ENCODE measurements at places on chromosomes 11 and 22.

DNA sequence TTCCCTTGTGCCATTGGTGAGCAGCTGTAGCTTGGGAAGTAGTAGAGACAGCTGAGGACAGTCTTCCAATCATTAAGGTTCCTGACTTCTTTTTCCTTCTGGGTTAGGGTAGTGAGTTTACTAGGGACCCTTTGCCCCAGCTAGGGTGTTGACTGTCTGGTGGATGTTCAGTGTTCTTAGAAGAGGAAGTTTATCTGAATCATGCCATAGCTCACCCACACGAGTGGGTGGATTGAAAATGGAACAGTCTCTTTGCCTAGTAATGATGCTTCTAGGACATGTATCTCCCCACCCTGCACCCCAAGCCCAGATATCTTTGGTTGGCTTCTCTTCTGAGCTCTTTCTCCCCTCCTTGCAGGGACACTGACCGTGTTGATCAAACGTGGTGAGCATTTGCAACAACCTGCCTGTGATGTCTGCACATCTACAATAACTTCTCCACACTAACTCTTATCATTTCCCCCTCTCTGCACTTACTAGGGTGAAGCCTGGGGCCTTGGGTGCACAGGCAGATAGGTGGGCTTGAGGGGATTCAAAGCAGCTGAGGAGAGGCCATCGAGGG, 57.1 kb upstream of the HORMAD2 start:
- DNase-seq: no peak

DNA sequence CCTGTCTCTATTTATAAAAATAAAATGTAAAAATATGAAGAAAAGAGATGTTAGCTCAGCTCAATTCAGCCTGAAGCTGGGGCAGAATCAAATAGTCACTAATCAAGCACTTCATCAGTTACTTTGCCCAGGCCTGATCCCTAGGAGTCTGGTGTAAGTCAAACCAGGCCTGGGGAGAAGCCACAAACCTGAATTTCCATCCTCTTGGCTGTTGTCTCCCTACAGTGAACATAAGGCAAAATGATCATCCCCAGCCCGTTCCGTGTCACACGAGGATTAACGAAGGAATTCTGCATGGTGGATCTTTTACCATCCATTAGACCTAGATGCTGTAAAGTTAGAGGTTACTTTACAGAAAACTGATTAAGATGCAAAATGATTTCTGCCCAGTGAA, 6.5 kb upstream of the NAALADL1 start:
- no peak for DNase-seq

GRCh38 chr22:45224988-45225731, 15.5 kb downstream of the KIAA0930 start:
- no peak for DNase-seq

- no peak for DNase-seq
Observed at GRCh38 chr22:30863081-30863833, 105.3 kb downstream of the MORC2 start.

DNA sequence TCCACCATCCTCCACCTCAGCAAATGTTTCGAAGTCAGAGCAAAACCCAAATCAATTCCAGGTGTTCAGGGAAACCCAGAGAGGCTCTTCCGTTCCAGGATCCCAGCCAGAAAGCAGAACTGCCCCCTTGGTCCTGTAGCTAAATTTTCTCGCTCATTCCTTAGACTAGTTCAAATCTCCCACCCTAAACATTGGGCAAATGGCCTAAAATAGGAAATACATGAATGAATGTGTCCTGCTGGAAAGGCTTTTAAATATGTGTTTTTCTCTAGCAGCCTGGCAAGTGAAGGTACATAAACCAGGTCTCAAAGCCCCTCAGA, 89.6 kb downstream of the ETS1 start:
- DNase-seq: no peak

GRCh38 chr22:50238755-50239154, 6.1 kb downstream of the TUBGCP6 start:
- DNase-seq: no peak

GRCh38 chr22:34017205-34017604, 96.9 kb upstream of the LARGE1 start:
- no peak for DNase-seq

DNA sequence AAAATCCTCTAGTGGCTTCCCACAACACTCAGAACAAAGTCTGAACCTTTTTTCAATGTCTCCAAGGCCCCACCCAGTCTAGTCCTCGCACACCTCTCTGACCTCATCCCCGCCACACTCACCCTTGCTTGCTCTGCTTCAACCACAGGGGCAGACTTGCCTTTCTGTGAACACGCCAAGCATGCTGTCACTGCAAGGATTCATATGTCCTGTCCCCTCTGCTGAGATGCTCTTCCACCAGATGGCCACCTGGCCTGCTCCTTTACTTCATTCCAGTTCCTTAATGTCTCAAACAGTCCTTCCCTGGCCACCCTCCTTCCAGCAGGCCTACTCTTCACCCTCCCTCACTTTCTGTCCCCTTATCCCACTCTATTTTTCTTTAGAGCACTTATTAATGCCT, 60.6 kb upstream of the ARHGAP20 start:
- DNase-seq: no peak

DNA sequence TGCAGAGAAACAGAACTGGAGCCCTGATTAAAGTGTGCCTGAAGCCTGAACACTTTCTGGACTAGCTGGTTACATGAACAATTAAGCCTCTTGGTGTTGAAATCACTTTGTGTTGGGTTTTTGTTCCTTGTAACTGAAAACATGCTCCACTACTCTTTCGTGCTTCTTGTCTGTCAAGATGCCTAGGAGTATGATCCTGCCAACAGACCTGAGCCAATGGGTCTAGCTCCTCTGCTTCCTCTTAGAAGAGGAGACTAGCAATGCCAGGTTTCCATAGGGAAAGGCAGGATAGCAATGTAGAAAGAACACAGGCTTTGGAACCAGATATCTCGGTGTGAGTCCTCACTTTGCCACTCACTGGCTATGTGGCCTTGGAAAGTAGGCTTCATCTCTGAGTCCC, 40.3 kb downstream of the IRAG1 start:
- DNase-seq: no peak

DNA sequence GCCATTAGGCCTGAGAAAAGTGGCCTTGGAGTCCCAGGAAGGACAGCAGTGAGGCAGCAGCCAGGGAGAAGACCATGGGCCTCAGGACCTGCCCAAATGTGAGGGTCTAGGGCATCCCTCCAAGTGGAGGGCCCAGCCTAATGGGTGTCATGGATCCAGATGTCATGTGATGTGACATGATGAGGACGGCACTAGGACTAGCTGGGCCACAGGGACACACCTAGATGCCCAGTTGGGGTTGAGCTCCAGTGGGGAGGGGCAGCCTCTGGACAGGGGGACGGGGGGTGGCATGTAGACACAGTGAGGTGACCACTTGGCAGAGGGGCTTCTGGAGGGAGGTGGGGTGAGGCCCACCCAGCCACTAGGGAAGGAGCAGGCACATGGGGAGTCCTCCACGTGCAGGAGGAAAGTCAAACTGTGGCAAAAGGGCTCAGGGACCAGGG, 5.4 kb downstream of the SCARF2 start:
- no peak for DNase-seq

GRCh38 chr11:135061166-135061565, 649.1 kb upstream of the B3GAT1 start:
- no peak for DNase-seq

DNA sequence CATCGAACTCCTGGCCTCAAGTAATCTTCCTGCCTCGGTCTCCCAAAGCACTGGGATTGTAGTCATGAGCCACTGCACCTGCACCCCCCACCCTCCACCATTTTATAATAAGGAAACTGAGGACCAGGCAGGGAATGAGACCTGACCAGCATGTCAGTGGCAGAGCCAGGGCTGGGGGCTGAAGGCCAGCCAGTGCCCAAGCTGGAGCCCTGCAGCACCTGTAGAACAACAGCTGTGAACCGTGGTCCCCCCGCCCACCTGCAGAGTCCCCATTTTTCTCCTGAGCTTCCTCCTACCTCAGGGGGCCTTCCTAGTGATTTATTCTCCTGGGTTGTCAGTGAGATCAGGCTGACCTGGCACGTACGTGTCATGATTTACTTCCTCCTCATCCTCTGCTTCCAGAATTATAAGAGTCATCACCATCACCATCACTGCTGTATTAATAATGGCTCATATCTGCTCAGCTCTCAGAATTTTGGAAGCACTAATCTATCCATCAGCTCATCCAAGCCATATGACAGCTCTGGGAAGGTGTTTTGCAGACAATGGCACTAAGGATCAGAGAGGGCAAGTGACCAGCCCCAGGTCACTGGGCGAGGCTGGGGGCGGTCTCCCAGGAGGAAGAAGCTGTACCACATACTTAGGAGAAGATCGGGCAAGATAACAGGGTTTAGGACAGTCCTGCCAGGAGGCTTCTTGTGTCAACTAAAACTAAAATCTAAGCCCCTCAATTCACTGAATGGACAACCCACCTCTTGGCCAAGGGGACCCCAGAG, 5.5 kb upstream of the SLCO2B1 start:
- no peak for DNase-seq

DNA sequence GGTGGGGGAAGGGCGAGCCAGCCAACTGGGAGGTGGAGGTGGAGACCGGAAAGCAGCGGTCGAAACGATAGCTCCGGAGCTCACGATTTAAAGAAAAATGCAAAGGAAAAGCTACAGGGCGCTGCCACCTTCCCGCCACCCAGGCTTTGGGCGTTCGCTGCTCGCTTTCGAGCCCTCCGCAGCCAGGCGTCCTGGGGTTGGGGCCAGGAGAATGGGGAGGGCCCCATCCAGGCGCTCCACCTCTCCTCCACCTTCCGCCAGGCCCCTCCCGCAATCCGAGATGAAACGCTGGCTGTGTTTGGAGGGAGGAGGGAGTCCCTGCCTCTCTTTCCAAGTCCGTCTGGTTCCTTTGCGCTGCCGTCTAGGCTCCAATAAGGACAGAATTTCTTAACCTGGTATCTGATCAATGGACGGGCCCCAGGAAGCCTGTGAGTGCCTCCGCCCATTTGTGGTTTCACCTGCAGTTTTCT, 483 bp upstream of the ABTB2 start:
- DNase-seq: no peak

- DNase-seq: no peak
Observed at GRCh38 chr11:4551346-4551979, 6.5 kb downstream of the OR52M1 start.

DNA sequence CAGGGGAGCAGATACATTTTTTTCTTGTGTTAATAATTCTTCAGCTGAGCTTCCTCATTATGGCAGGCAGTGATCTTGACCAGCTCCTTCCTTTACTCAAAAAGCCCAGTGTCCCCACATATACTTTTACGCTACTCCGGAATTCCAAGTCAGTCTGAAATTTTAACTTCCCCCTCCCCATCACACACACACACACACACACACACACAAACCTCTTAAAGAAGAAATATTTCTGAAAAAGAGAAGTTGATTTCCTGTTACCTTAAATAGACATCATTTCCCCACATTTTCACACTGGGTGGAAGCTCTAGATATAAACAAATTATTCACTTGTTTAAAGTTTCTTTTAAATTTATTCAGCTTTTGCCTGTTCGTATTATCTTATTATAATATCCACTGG, 113.9 kb downstream of the DBX1 start:
- DNase-seq: no peak

GRCh38 chr22:31173386-31174145, 13.6 kb downstream of the RNF185 start:
- DNase-seq: no peak

DNA sequence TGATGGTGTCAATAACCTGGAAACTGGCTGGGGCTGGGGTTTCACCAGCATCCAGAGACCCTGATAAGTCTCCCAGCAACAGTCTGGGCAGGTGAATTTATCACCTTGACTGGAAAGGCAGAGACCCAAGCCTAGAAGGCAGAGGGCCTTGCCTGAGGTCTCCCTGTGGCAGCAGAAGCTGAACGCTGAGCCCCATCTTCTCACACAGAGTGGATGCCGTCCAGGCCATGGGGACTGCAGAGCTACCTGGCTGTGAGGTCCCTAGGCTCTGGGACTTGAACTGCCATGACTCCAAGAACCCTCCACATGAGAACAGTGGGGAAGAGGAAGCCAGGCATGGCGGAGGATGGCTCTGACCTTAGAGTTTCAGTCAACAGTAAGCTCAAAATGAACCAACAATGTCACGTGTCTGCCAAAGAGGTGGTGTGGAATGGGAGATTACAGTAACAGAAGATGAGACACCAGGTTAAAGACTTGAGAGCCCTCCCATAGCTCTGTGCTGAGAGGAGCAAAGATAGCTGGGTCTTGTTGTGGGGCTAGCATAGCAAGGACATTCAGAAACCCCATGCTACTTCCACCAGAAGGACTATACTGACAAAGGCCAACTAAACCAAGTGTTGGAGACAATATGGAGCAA, 79.1 kb upstream of the LINC01488 start:
- no peak for DNase-seq

DNA sequence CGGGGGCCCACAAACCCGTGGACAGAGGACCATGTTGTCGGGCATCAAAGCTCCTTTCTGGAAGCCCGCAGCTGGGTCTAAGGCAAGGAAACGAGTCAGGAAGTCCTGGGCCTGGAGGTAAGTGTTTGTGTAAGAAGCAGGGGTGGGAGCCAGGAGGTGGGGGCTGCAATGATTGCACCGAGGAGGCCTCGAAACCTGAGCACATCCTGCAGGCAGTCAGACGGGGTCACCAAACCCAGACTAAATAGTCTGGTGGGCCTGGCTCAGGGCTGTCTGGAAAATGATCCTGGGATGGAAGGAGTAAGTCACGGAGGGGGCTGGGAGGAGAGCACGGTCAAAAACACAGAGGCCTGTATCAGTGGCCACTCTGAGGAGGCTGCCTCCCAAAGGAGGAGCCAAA, 539.2 kb downstream of the MN1 start:
- DNase-seq: no peak

- no peak for DNase-seq
Observed at GRCh38 chr11:100670140-100670539, 16.9 kb upstream of the ARHGAP42 start.

DNA sequence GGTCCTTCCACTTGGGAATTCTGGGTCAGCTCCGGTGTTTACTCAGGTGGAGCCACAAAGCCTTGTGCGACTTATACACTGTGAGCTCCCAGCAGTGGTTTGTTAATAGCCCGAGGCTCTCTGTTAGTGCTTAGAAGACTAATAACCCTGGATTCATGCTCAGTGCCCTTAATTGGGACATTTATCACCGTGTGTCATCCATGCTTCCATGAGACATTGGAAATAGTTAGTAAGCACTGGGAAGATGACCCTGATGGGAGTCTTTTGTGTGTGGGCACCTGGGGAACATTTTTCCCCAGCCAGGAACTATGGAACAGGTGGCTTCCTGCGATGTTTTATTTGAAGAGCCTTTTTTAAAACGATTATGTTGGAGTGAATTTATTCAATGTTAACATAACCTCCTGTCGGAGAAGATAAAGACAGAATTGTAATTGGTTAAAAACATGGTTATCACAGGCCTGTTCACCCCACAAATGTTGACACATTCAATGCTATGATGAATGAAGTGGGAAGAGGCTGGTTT, 188.9 kb downstream of the MYO18B start:
- no peak for DNase-seq

DNA sequence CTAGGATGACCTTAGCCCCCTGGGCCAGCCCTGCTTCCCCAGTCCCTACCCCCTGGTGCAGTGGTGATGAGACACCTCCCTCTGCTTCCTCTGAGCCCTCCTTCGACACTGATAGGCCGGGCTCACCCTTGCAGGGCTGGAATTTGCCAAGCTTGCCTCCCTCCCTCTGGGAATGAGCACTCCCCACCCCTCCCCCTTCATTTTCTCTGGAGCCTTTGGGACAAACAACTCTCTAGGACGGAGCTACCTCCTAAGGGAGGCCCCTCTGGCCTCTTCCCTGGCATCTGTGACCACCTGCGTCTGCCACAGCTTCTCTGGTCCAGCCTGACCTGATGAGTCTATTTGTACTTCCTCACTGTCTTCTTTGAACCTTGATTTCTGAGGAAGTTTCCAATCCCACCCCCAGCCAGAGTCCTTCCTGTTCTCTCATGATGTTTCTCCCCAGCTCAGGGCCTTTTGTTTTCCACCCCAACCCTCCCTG, 53.3 kb upstream of the ADA2 start:
- DNase-seq: no peak

All from cortex of kidney (tissue), 1 donor.